ENCODE measurements at places on chromosomes 3 and 15. TPM values are rescaled to one million over a fixed set of nuclear protein-coding genes. Genes with fewer than 3 reads are reported as not detected.
A peak's percentile ranks its signal among the peaks of the same experiment; 100 is the strongest.

GRCh38 chr3:186386883-186387560, 25.0 kb upstream of the DGKG start:
- DNase-seq = no peak

DNA sequence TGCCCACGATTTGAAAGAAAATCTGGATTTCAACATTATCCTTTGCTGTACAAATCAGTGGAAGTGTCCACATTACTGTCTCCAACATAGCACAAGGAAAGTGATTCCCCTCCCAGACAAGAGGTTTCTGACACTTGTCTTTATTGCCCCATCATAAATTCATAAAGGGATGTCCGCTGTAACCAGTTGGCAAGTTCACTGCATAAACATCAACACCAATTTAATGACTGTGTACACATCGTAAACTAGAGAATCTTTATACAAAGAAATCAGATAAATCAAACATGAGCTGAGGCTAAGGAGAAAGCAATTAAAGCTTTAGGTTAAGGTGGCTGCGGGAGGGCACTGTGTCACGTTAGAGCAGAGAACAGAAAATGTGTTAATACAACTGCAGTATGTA, 129.8 kb downstream of the MEIS2 start:
- DNase-seq = no peak

GRCh38 chr3:17183951-17184550, 299.3 kb downstream of the PLCL2 start:
- DNase-seq = no peak

DNA sequence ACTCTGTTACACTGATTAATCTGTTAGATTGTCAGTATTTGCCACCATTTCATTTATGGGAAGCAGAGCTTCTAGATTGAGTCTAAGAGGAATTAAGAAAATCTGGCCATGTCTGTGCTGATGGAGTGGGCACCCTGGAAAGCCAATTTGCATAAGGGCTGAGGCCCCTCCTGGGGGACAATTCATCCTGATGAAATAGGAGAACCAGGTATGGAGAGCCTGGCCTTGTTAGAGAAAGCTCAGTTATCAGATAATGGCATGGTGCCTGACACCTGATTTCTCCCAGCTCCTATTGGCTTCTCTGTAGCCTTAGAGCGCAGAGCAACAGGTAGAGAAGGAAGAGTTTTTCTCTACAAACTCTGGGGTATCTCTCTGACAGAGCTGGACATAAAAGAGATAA, 114.2 kb downstream of the EBLN2 start:
- DNase-seq = no peak

- DNase-seq = no peak
These were observed 3.7 kb upstream of the RHOV start for GRCh38 chr15:40877694-40878093.

DNA sequence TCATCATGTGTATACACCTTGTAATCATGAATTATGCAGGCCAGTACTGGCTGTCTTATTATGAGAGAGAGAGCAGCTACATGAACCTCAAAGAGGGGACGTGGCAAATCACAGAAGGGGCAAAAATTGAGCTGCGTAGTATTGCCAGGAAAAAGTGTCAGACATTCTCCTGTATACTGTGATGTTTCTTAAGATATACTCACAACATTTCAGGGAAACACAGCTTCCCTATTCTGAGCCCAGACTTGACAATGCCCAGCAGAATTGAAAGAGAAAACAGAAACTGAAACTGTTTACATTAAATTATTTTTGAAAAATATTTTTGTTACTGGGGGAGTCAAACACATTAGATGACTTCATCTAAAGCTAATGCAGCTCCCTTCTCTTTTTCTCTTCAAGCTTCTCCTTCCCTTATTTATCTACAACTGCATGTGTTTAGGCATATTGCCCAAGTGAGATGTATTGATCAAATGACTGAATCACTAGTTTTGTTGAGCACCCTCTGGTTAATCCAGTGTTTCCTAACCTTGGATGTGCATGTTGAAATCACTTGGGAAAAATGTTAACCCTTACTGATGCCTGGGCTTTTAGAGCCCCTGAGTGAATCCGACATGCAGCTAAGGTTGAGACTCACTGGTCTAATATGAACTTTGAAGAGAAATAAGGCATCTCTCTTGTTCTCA, 39.5 kb downstream of the CADPS start:
- no peak for DNase-seq

DNA sequence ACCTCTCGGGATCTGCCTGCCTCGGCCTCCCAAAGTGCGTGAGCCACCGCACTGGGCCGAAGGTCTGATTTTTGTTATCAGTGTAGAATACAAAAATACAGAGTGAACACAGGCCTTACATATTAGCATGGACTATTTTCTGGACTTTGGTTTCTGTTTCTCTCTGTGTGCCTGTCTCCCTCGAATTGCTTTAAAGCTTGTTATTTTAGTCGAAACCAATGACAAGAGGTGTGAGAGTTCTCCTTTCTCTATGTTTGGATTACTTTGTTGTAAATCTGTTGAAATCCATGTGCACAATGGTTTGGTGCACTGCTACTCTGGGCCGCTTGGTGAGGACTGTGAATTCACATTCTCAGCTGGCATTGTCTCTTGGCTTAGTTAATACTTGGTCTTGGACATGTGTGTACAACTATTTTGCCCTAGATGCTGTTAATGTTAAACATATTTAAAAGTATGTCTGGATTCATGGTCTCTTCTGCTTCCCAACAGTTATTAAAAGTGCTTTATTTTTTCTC, 23.9 kb downstream of the MED12L start:
- DNase-seq = no peak

DNA sequence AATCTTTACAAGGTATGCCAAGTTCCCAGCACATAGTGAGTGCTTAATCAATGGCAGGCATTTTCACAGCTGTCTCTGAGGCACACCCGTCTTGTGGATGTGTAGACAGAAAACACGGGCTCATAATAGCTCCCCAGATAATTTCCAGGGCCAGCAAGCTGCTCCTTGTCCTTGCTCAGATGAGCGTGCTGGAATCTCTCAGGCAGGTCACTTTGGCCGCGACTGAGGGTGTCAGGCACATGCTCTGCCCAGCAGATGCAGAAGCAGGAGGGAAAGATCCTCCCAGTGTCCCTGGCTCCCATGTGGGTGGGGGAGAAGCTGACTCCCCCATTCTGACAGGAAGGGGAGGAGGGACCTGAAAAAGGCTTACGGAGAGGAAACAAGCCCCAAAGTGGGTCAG, 35.6 kb upstream of the SLC6A1 start:
- DNase-seq = no peak

DNA sequence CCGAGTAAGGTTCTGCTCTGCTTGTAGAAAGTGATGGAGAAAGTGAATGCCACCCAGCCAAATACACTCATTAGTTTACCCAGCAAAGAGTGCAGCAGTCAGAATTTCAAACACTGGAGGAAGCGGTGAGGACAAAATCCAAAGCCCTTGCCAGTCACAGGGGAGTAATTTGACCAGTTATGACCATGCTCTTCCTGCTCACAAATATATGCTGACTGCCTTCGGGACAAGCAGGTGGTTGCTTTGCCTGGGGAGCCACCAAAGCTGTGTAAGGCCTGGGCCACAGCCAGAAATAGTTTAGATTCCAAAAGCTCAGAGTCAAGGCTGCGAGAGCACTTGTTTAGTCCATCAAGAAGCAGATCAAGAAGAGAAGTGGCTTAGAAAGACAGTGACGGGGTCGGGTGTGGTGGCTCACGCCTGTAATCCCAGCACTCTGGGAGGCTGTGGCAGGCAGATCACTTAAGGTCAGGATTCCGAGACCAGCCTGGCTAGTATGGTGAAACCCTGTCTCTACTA, 51.0 kb upstream of the ATP13A3 start:
- DNase-seq = no peak

GRCh38 chr15:42591238-42591934, 16.0 kb downstream of the STARD9 start:
- DNase-seq = no peak

DNA sequence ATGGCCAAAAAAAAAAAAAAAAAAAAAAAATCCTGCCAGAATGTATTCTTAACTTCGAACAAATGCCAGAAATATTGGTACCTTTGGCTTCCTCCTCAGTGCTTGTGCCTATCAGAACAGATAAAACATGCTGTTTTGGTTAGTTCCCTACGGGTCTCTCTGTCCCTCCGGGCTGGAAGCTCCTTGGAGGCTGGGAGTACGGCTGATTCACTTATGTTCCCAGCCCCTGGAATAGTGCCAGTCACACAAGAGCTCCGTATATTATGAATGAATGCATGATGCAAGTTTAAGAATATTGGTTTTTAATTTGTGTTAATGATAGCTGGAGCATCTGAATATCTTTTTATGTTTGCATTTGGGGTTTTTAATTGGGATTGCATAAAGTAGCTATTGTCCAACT, 44.0 kb downstream of the NR2F2 start:
- no peak for DNase-seq

DNA sequence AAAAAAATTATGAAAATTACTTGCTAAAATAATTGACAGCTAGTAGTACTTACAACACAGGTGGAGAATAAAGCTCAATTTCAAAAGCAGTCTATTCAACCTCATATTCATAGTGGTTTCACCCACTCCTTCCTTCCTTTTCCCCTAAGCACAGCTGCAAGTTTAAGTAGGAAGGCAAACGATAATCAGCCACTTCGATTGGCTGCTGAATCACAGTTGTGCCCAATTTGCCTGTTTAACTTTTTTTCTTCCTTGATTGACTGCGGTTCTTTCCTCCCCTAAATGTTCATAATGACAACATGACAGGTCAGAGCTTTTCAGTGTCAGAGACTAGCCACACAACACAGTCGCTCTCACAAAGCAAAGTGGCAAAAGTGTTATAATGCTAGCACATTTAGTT, 468.0 kb upstream of the GBE1 start:
- no peak for DNase-seq

GRCh38 chr15:68612503-68612902, 33.7 kb downstream of the CORO2B start:
- no peak for DNase-seq

DNA sequence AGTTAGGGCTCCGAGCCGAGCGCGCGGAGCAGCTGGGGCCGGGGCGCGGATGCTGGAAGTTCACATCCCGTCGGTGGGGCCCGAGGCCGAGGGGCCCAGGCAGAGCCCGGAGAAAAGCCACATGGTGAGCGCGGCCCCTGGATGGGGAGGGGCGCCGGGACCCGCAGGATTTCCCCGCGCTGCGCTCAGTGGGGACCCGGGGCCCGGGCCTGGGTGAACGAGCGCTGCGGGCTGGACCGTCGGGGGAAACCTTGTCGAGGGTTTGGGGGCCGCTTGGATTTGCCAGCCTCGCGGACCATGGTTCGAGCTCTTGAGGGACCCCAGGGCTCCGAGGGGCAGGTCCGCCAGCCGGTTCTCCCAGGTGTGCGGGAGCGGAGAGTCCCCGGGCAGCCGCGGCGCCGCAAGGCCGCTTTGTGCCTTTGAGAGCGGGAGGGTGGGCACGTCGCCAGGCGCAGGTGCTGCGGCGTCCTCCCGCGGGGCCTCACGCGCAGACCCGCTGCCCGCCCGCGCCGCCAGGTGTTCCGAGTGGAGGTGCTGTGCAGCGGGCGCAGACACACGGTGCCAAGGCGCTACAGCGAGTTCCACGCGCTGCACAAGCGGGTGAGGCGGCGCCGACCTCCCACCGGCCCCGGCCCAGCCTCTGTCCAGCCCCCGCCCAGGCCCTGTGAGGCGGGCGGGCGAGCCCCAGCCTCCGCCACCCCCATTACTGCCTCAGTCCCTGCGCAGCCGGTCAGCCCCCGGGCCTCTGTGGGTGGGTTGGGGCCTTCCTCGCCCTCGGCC, at the start of gene SNX22:
Gene SNX22, plus strand, starts transcription at position 5 of the 780 bp plus-strand sequence. Its CDS starts 45 bp downstream, at position 50.
- peak; percentile 30 for DNase-seq

GRCh38 chr3:13420831-13421765, 976 bp upstream of the NUP210 start:
- peak; percentile 49 for DNase-seq

DNA sequence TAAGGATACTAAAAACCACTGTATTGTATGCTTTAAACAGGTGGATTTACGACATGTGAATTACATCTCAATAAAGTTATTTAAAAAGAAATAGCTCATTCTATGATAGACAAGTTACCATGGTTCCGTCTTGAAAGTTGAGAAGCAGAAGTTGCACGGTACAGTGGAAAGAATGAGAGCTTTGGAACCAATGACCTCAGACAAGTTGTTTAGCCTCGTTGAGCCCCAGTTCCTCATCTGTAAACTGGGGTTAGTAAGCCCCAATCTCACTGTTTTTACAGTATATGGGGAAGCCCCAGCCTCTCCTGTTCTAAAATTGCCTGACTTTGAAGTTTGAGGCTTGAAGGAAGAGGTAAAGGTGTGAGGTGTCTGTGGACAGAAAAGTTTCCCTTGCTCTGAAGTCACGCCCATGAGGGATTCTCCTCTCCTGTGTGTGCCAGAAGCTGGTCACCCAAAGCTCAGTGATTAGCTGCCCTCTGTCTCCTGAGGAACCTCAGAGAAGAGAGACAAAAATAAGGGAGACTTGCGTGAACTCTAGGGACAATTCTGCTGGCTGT, 10.0 kb downstream of the CRYGS start:
- DNase-seq = peak; percentile 60

- no peak for DNase-seq
These were observed 39.3 kb upstream of the SLC22A13 start for GRCh38 chr3:38226273-38226672.

DNA sequence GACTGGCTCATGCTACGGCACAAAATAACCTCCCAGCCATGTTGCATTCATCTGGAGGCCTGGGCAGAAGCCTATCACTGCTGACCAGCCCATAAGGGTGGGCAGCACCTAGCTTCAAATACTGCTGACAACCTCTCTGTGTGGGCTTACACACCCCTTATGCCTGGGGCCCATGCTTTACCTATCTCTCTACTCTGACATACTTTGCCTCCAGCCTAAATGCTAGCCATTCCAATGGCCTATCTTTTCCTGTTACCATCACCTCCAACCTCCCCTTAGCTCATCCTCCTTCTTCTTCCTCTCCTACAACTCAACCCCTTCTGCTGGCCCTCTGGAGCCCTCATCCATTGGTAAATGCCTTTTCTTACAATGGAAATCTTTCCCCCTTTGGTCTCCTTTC, 41.0 kb upstream of the PPP2R3A start:
- DNase-seq = no peak

GRCh38 chr3:126852511-126852910, 130.4 kb upstream of the PLXNA1 start:
- no peak for DNase-seq

GRCh38 chr3:117793622-117794265, 1084.2 kb downstream of the TUSC7 start:
- DNase-seq = no peak

DNA sequence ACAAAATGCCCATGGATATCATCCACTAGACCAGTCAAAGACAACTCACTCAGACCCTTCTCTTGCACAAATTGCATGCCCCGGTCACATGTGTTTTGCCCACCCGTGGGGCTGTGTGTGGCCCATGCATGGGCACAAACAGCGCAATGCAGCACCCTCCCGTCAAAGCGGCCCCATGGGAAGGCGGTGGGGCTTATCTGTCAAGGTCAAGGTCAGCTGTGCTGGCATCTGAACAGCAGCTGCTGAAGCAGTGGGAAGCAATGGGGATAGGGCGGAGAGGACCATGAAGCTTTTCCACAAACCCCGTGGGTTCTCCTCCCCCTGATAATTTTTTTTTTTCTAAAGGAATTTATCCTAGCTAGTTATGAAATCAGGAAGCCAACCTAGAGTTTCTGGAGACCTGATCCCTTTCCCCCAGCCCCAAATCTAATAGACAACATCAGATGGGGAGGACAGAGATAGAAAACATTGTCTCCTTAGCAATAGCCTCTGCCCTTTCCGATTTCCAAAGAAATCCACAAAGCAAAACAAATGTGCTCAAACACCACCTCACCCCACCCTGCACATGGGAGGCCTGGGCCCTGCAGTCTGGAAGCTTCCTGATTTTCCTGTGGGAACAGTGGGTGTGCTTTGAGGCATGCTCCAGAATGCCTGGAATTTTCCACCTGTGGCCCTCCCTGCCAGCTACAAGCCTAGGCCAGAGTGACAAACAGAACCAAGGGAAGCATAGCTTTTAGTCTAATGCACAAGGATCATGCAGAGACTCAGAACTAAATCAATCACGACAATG, 84.4 kb downstream of the BDH1 start:
- no peak for DNase-seq

Gene ANKRD63
- not detected for total RNA-seq

Gene CAPN3
- total RNA-seq = 14.6 TPM
